ENCODE measurements at places on chromosomes 7 and 10. TPM values are rescaled to one million over a fixed set of nuclear protein-coding genes. Genes with fewer than 3 reads are reported as not detected.

CPED1 gene
- 32.2 TPM for total RNA-seq

CPN1 gene
- total RNA-seq = not detected

GJD4 gene
- not detected for total RNA-seq

CHRM2 gene
- not detected for total RNA-seq

FGF8 gene
- total RNA-seq = not detected

OR6B1 gene
- not detected for total RNA-seq
